Activated CD4-positive, alpha-beta memory T cell treated with anti-CD3 and anti-CD28 coated beads for 36 hours (primary cell): ENCODE measurements at places on chromosomes 4 and X. TPM values are rescaled to one million over a fixed set of nuclear protein-coding genes. Genes with fewer than 3 reads are reported as not detected.

DNA sequence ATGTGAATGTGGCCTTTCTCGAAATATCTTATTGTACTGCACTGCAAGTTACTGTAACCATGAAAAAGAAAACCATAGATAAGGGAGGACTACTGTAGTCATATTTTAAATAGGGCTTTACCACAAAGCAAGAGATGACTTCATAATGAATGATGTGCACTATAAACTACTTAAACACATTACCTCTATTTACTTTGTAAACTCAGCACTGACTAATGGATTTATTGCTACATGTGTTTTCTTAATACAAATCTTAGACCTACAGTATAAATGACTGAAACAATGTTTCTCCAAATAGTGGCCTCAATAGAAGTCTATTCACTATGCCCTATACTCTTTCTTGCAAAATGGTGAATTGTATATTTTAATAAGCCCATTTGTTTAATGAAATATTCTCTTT, 61.1 kb downstream of the HDX start:
- DNase-seq = no peak
- H3K27ac ChIP-seq = no peak overlapping the region
- no peak overlapping the region for H3K4me3 ChIP-seq

- H3K27ac ChIP-seq = no peak overlapping the region
- no peaks in the 10 kb centered on the region for H3K4me1 ChIP-seq
- no peaks in the 10 kb centered on the region for H3K36me3 ChIP-seq
- peaks cover 6% of the 10 kb centered on the region for H3K27me3 ChIP-seq
- no peak for DNase-seq
Observed at GRCh38 chr4:142850478-142850877, 4.4 kb upstream of the INPP4B start.

The FAM9B gene
- total RNA-seq = not detected

The ASMT gene
- total RNA-seq = 0.52 TPM

The SPANXD gene
- not detected for total RNA-seq

- H3K36me3 ChIP-seq = peaks cover 16% of the 10 kb centered on the region
- no peaks in the 10 kb centered on the region for H3K27me3 ChIP-seq
- peaks cover 44% of the 10 kb centered on the region for H3K4me1 ChIP-seq
- no peak overlapping the region for H3K27ac ChIP-seq
Observed at GRCh38 chr4:106317815-106318214, 1.5 kb downstream of the AIMP1 start.

The VSIG4 gene
- total RNA-seq = not detected
